ENCODE measurements at places on chromosomes 6 and 20. TPM values are rescaled to one million over a fixed set of nuclear protein-coding genes. Genes with fewer than 3 reads are reported as not detected.

Gene PLCB1
- 8.2 TPM for total RNA-seq

Gene NKX2-2
- total RNA-seq = not detected

Gene POPDC3
- 7.3 TPM for total RNA-seq

Gene RANBP9
- 48.0 TPM for total RNA-seq

Gene KHDC1L
- not detected for total RNA-seq

Gene STX11
- 1.1 TPM for total RNA-seq

DNA sequence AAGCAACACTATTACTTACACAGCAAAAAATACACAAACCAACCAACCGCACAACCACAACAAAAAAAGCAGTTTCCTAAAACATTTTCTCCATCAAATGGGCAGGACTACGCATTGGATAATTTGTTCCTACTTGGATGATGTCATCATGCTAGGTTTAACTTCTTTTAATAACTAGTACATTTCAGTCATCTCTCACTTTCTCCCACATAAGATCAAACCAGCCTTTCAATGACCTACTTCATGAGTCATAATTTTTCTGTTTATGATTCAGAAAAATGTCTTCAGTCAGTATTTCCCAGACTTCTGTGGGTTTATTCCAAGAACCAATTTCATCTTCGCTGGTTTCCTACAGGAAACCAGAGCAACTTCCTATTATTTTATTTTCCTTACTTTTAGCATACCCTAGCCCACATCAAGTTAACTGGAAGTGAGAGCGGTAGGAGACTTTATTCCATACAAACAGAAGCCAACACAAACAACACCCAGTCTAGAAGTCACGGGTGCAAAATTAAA is 134.2 kb downstream of the GMDS start:
- DNase-seq = peak; percentile 75

DNA sequence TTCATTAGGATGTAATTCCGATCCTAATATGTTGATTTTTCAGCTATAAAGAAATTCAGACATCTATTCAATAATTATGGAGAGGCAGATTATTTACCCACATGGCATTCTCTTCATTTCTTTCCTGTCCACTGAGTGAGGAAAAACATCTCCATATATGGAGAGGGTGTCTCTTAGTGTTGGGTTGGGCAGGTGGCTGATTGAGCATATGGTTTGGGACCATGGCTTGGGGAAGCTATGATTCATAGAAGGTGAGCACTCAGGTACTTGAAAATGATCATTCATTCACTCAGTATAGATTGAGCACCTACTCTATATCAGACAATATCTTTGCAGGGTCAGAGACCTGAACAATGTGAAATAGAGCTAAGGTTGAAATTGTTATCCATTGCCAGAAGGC is 41.3 kb upstream of the IL20RA start:
- DNase-seq = no peak

DNA sequence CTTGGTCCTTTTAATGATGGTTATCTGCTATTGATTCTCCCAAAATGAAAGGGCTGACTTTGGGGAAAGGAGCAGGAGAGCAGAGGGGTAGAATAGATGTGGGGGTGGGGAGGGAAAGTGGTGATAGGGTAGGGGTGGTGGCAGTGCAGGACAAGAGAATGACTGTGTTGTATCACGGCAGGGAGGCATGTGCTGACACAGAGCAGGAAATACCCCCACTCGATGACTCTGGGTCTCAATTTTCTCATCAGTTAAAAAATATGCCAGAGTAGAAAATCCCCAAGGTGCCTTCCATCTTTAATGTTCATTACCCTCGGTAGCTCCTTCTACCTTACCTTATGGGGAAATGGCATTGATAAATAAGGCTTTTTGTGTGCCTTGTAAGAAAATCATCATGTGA is 79.0 kb upstream of the ATXN1 start:
- DNase-seq = no peak

DNA sequence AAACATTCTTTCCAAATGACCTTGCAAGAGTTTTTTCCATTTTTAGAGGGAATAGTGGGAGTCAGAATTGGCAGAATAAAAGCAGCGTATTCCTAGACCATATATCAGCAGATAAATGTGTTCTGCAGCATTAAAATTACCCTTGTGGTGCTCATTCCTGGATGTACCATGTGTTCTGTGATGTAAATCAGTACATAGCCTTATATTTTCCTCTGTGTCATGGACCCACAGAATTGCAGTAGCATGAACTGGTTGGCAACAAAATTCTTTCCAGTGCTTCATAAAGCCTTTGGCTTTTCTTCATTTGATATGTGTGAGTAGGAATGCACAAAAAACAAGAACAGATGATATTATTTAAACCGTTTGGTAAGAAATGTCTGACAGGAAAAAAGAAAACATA is 32.5 kb downstream of the ANKEF1 start:
- DNase-seq = no peak

- DNase-seq = no peak
These were observed 10.0 kb downstream of the MOCS1 start for GRCh38 chr6:39924283-39924682.

DNA sequence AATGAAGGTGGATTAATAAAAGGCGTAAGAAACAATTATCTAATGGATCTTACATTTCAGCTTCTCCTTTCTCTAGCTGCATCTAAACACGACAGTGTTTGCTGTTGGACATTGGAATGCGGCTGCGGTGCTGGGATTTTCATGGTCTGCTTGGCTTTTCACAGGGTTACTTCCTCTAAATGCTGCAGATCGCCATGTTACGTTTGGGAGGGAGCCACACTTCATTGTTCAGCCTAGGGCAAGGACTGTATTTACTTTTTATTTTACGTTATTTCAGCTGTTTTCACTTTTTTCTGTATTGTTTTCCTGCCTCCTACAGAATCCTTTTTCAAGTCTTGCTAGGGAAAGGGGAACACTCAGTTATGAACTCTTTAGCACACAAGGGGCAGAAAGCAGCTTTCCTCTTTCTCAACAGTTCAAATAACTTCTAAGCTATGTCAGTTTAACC is 97.9 kb upstream of the MTHFD1L start:
- DNase-seq = no peak

GRCh38 chr20:58752565-58752964 is 60.0 kb downstream of the NPEPL1 start:
- DNase-seq = no peak

GRCh38 chr20:24778585-24779031 is 170.5 kb upstream of the CST7 start:
- DNase-seq = peak; percentile 20

DNA sequence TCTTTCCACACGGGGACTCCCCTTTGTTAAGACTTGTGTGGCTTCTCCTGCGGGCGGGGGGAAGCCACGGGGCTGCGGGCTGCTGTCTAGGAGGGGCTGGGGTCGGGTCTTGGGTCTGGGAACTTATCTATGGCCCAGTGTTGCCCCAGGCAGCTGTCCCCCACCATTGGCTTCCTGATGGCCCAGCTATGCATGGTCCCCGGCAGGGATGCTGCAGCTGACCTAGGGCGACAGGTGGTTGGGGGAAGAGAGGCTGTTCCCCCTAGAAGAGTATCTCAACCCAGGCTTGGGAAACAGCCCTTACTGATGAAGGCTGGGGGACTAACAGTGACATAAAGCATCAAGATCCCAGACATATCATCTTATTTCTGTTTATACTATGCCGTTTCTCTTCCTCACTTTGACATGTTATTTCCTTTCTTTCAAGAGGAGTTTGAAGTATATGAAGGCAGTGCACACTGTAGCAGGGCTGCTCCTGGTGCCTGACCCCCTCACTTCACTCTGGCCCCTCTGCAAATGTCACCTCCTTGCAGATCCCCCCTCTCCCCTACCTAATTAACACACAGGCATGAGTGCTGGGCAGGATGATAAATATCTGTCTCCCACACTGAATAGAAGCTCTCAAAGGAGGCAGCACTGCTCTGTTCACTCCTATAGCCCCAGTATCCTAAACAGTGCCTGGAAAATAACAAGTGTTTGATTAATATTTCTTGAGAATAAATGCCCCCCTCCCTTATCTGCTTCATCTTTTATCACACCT is 87.0 kb downstream of the HIVEP2 start:
- no peak for DNase-seq

DNA sequence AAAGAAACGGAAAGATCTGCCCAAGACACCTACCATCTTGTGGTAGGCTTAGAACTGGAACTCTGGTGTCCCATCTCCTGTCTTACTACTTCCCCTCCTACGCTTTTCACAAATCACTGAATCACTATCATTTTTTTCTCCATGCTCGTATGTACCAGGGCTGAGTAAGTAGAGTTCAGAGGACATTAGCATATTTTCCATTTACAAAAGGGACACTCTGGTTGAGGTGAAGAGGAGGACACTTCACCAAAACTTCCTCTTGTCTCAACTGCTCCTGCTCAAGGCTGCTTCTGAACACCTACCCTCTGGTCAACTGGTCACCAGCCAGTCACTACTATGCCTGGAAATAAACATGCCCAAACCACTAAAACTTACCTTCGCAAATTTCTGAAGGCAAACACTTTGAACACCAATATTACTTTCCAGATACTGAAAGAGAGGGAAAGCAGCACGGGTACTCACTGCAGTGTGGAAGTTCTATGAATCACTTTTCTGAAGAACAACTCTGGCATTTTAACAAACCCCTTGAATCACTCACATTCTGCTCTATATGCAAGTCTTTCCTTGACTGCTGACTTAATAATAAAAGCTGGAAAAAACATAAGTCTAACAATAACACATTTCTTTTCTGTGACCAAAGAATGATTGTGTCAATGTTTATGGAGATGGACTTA is 123.3 kb downstream of the INSM1 start:
- DNase-seq = no peak

GRCh38 chr6:52577778-52578463 is 1.1 kb upstream of the TRAM2 start:
- DNase-seq = no peak

- peak; percentile 40 for DNase-seq
These were observed 1.3 kb downstream of the RNF146 start for GRCh38 chr6:127267646-127268625.
